ENCODE measurements at places on chromosomes 5 and 9. TPM values are rescaled to one million over a fixed set of nuclear protein-coding genes. Genes with fewer than 3 reads are reported as not detected.

HAND1 gene
- not detected for total RNA-seq

SAXO1 gene
- total RNA-seq: not detected

DNA sequence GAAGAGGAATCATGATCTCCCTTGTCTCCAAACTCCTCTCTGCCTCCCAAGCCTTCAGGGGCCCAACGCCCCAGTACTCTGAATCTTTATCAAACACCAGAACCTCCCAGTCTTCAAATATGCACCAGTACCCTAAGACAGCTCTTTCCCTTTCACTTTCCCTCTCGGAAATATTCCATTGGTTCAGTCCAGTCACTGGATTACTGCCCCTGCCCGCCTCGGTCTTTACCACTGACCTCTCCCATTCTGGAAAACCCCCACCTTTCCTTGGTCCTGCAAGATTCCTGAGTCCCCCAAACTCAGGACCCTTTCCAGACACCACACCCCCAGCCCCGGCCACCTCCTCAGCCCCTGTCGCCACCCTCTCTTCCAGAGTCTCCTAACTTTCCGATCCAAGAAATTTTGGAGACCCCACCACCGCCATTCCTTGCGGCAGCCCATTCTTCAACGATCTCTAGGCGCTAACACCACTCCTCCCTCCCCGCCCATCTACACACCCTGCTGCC, 674 bp downstream of the C5orf15 start:
- H3K4me3 ChIP-seq: peak overlapping the region; percentile 86
- peak; percentile 39 for DNase-seq
- no peaks in the 10 kb centered on the region for H3K27me3 ChIP-seq
- H3K27ac ChIP-seq: peak overlapping the region; percentile 45
- peaks cover 10% of the 10 kb centered on the region for H3K4me1 ChIP-seq

DNA sequence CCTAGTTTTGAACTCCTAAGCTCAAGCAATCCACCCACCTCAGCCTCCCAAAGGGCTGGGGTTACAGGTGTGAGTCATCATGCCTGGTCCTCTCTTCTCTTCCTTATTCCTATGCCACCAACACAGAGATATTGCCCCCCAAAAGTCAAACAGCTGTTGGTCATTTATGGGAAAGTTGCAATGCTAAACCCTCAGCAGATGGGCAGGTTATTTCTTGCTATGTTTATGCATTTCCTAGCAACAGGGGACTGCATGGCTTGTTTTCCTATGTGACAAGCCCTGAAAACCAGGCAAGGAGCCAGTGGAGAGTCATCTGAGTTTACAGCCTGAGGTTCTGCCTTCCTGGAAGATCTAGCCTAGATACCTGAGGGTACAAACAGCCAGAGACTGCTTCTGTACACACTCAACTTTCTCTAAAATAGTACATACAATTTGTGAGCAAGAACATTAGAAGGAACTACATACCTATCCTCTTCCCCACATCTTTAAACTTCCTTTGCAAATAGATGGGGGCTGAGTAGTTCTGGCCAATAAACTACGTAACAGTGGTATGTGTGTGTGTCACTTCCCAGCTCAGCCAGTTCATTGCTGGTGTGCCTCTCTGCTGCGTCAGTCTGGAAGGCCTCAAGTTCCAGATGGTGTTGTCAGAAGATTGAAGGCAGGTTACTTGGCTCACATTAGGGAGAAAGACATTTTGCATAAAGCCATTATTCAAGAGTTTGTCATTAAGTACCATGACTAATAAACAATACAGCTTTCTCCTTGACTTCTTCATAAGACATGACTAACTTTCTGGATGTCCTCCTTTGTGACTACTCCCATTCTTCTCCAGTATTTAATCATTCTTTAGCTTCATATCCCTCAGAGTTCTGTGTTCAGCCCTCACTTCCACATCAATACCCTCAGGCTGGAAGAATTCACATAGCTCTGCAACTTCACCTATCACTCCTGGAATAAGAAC, 65.3 kb downstream of the CSNK1A1 start:
- H3K4me3 ChIP-seq: no peak overlapping the region
- no peaks in the 10 kb centered on the region for H3K27me3 ChIP-seq
- H3K27ac ChIP-seq: peak overlapping the region; percentile 75
- peaks cover 22% of the 10 kb centered on the region for H3K4me1 ChIP-seq
- DNase-seq: peak; percentile 98

GRCh38 chr5:150080696-150081435, 5.5 kb downstream of the CSF1R start:
- no peak overlapping the region for H3K4me3 ChIP-seq
- no peak for DNase-seq
- H3K36me3 ChIP-seq: no peaks in the 10 kb centered on the region
